Activated CD4-positive, CD25-positive, alpha-beta regulatory T cell treated with anti-CD3 and anti-CD28 coated beads, Interleukin-2, amount 50 U/mL, for 16 hours (primary cell): ENCODE measurements at places on chromosomes 2 and 18.

- DNase-seq: no peak
These were observed 56.5 kb downstream of the NBEAL1 start for GRCh38 chr2:203071148-203071547.

GRCh38 chr18:52596748-52597435 lies 256.9 kb downstream of the DCC start:
- DNase-seq: no peak

DNA sequence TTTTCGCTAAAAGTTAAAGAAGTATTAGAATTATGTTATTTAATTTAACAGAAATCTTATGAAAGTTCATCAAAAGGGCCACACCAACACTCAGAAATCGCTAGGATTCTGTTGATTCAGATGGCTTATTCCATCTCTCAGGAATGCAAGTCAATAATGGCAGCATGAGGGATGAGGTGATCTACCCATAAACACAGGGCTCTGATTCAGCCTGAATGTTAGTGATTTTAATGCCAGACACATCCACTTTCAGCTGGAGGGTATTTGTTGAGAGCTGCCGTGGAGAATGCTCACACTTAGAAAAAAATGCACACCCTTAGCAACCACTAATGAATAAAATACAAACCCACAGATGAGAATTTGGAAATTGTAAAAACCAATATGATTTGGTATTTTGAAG lies 173.3 kb upstream of the ERBB4 start:
- DNase-seq: no peak

GRCh38 chr18:58223717-58224424 lies 179.8 kb downstream of the NEDD4L start:
- DNase-seq: no peak

DNA sequence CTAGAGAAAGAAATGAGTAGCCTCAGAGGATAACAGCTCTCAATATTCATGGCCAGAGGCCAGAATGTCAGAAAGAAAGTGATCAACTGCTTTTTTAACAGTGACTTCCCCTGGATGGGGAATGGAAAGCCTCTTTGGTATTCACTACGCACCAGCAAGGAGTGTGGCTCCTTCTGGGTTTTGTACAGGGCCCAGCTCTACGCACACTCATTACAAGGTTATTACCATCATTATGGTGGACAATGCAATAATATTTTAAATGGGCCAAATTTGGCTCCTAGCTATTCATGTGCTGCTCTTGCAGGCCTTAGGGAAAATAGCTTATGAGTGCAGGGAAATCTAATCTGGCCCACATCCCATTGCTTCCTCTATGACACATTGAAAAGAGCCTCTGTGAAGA lies 1149.5 kb upstream of the FANCL start:
- no peak for DNase-seq

DNA sequence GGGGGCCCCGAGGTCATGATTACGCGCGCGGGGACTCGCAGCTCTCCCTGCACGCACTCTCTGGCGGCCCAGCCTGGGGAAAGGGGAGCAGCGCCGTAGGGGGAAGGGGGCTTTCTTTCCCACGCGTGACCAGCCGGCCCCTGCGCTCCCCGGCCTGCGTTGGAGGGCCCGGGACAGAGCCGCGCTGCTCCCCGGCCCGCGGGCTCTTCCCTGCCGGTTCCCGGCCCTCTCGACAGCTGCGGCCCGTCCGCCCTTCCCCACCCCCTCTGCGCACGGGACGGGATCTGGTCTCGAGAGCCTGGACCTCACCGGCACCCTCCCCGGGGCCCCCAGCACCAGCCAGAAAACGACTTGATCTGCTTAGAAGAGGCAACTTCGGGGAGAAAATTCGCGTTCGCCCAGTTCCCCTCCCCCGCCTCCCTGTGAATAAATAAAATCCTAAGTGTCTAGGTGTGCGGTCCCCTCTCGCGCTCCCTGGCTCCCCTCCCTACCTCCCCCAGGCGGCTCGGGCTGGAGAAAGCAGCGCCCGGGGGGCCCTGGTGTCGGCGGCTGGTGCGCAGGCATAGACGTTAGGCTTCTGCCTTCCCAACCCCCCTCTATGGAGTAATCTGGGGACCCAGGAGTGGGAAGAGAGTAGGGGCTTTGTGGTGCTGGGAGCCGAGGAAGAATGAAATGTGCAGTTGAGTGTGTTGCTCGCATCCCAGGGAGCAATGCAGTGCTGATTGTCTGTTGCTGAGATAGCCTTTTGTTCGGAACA lies 803 bp upstream of the FIGN start:
- DNase-seq: no peak

DNA sequence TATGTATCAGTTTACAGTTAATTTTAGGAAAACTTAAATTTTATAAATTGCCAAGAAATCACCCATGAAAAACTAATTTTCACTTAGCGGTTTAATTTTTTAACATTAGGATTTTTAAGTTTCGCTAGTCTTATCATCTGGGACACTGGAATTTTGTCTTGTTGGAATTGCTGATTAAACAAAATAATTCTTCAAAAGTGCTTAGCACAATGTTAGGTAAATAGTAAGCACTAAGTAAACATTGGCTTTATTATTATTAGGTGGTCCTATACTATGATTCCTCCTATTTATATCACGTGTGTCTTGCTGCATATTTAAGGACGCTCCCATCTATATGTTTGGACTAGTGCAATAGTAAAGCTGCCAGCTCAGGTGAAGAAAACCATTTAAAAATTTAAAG lies 54.6 kb upstream of the MAP4K3 start:
- DNase-seq: no peak

- no peak for DNase-seq
These were observed 116.8 kb upstream of the GATA6 start for GRCh38 chr18:22052405-22053105.

GRCh38 chr2:23203383-23203782 lies 181.6 kb upstream of the KLHL29 start:
- no peak for DNase-seq

DNA sequence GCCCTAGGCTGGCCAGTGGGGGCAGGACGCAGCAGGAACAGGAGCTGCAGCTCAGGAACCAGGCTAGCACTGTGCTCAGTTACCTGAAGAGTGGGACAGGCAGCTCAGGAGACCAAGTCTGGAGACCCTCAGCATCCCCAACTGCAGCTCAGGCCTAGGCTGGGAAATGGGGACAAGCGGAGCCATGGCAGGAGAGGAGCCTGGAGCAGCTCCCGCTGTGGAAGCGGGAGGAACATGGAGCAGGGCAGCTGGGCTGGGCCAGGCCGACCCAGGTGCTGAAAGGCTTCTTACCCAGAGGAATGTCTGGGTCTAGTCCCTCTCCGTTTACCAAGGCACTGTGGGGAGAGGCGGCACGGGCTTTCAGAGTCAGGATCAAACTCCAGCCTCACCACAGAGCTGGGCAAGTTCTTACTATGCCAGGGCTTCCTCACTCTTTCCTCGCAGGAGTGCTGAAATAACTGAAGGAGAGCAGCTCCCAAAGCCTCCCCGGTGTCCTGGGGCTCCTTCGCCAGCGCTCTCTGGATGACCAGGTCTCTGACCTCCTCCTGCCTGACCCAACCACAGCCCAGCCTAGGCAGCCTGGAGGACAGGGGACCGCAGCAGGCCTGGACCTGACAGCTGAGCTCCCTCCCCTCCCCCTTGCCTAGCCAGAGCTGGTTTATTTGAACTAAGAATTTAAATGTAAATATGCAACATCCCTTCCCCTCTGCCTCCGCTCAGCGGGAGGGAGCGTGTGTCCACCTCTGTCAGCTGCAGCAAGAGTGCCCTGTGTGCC lies 247.8 kb upstream of the SIX2 start:
- no peak for DNase-seq

DNA sequence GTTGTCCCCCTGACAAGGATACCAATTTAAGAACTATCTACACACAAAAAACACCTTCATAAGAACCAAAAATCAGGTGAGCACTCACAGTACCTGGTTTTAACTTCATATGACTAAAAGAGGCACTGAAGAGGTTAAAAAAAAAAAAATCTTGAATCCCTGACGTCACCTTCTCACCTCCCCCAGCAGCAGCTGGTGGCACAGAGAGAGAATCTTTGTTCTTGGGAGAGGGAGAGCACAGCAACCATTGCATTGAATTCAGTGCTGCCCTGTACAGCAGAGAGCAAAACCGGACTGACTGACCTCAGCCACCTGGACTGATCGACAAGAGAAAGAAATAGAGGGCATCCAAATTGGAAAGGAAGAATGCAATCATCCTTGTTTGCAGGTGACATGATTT lies 566.0 kb downstream of the TMX3 start:
- DNase-seq: no peak

- DNase-seq: no peak
These were observed 154.4 kb upstream of the SERTAD2 start for GRCh38 chr2:64808092-64808491.

DNA sequence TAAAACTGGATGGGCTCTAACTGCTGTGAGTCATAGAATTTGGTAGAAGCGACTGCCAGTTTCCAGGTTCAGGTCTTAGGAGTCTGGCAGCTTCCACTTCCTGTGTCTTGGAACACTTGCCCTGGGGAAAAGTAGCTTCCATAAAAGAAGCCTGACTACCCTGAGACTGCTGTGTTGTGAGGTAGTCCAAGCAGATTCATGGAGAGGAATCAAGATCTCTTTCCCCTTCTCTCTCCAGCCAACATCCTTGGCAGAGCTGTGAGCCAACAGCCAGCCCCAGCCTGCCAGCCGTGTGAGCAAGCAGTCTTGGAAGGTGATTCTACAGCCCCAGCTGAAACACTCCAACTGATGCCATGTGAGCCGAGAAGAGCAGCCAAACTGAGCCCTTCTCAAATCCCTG lies 33.7 kb downstream of the SLC20A1 start:
- no peak for DNase-seq

DNA sequence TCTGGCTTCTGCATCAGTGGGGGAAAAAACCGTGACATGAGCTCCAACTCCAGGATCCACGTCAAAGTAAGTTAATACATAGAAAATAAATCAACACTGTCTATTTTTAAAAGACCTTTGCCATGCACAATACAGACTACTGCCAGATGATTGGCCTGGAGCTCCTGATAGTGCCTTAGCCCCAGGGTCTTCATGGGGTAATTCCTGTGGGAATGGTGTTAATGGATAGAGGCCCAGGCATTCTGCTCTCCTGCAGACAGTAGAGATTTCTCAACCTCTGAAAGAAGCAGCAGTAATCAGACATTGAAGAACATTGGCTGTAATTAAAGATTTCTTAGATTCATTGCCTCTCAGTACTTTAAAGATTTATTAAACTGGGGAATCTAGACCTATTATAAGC lies 4.3 kb upstream of the PLCL1 start:
- DNase-seq: no peak

DNA sequence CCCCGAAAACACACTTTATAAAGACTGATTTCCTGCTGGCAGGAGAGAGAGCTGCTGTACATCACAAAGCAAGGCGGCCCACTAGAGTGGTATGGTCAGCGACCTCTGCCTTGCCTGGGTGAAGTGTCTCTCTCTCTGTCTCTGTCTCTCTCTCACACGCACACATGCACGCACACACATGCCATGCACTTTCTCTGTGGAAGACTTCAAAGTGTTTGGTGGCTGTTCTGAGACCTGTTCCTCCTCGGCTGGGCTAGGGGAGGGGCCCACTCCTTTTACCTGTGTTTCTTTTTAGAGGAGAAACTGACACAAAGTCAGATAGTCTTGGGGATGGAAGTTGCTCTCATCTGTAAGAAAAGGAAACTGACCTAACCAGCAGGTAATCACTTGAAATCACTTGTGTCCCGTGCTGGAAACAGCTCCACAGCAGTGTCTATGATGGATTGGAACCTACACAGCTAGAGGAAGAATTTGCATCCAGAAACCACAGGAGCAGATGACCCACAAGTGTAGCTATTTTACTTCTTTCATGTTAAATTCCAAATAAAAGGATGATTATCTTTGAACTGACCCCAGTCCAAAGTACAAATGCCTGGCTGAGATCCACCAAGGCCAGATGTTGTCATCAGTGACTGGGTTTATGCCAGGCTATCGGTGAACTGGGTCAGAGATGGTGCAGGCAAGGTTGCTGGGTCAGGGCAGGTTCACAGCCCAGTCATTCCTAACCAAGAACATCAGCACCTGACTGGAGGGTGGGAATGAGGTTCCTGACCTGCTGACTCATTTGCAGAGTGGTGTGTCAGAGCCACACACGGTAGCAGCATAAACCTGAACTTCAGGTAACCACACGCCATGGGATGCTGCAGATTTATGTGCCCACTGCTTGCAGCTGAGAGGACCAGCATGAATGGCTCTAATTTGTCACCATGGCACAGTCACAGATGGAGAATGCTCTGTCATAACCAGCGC lies 63.0 kb downstream of the NPAS2 start:
- no peak for DNase-seq

- DNase-seq: no peak
These were observed 23.9 kb downstream of the CTLA4 start for GRCh38 chr2:203891474-203891873.

- DNase-seq: no peak
These were observed 29.4 kb upstream of the DYSF start for GRCh38 chr2:71423817-71424420.

GRCh38 chr2:156320486-156321098 lies 11.9 kb downstream of the NR4A2 start:
- no peak for DNase-seq

GRCh38 chr2:15936277-15937104 lies 3.9 kb upstream of the MYCN start:
- no peak for DNase-seq

GRCh38 chr18:13616041-13616440 lies 110.3 kb downstream of the FAM210A start:
- DNase-seq: no peak

- DNase-seq: no peak
These were observed 46.3 kb downstream of the PTPN2 start for GRCh38 chr18:12837747-12838146.

- DNase-seq: no peak
These were observed 55.4 kb downstream of the CWC22 start for GRCh38 chr2:179951680-179952079.

DNA sequence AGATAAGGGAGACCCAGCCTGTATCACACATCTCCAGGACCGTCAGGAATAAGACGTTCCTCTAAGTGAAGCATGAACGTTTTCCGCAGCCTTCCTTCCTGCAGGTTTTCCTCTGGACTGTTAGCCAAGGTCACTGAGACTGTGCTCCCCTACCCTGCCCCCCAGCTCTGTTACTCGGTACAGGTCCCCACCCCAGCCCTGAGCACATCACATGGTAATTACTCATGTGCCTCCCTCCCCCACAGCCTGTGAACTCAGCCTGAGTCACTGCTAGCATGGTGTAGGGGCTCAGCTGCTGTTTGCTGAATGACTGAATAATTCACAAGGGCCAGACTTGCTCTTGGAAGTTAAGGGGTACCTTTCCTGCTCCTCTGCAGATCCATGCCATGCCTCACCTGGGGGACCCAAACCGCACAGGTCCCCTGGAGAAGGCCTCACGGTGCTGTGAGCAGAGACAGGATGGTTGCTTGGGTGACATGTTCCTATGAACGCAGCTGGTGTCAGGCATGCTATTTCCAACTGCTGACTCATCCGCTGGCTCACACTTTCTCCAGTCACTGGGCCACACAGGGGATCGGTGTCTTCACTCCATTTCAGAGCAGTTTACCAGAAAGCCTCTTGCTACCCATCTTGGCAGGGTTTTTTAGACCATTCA lies 88.2 kb downstream of the PLB1 start:
- DNase-seq: peak; percentile 42

GRCh38 chr2:239960929-239961661 lies 64.0 kb downstream of the NDUFA10 start:
- DNase-seq: no peak

GRCh38 chr2:81981585-81981984 lies 1677.0 kb upstream of the LRRTM1 start:
- no peak for DNase-seq
